ENCODE measurements at places on chromosomes 4 and X.
A peak's percentile ranks its signal among the peaks of the same experiment; 100 is the strongest.

GRCh38 chr4:89288430-89288829 is 19.2 kb downstream of the GPRIN3 start:
- peaks cover 88% of the 10 kb centered on the region for H3K4me1 ChIP-seq
- peak overlapping the region; percentile 69 for H3K4me3 ChIP-seq
- peaks cover 51% of the 10 kb centered on the region for H3K36me3 ChIP-seq
- DNase-seq, result no peak
- H3K27ac ChIP-seq, result no peak overlapping the region
- no peaks in the 10 kb centered on the region for H3K27me3 ChIP-seq

DNA sequence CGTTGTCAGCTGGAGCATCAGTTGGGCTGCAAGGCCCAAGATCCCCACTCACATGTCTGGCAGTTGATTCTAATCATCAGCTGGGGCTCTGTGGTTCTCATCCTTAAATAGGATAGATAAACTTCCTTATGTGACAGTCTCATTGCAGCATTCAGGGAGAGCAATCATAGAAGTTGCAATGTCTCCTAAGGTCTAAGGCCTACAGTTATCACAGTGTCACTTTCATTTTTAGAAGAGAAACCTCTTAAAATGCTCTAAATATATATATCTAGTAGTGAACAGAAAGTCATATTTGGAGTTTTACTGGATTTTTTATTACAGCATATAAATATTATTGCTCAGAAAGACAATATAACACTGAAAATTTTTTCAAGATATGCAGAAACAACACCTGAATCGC is 226.0 kb upstream of the PPP1R2C start:
- no peaks in the 10 kb centered on the region for H3K36me3 ChIP-seq
- no peak overlapping the region for H3K4me3 ChIP-seq
- no peaks in the 10 kb centered on the region for H3K27me3 ChIP-seq
- peaks cover 2% of the 10 kb centered on the region for H3K4me1 ChIP-seq
- peak overlapping the region; percentile 35 for H3K27ac ChIP-seq

DNA sequence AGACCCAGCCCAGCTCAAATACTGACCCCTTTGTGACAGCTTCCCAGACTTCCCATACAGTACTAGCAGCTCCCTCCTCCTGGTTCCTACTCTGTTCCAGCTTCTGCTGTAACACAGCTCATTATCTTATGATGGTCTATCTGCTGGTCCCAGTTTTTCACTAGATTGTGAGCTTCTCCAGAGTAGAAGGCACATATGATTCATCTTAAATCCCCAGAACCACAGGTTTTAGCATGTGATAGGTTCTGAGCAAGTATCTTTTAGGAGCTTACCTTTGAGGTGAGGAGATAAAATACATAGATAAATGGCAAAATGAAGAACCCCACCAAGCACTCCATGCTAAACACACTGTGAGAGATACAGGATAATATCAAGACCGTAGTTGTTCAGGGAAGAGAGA is 27.6 kb upstream of the ANXA3 start:
- no peak for DNase-seq
- no peaks in the 10 kb centered on the region for H3K36me3 ChIP-seq
- H3K4me1 ChIP-seq, result no peaks in the 10 kb centered on the region
- no peak overlapping the region for H3K27ac ChIP-seq
- H3K4me3 ChIP-seq, result no peak overlapping the region

DNA sequence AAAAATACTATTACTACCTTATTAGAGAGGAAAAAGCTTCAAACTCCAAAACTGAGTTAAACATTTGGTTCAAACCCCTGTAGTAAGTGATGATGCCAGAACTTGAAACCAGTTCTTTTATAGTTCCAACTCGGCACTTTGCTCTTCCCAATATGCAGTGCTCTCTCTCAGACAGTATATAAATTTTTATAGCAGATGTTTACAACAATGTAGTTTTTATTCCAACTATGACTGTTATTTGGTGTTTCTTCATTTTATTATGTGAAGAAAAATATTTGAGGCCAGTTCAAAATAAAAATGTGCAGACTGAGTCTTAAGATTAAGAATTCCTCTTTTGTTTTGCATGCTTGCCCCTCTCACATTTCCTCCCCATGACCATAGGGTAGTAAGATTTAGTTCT is 2.9 kb upstream of the PPP4R3C start:
- DNase-seq, result no peak
- no peaks in the 10 kb centered on the region for H3K36me3 ChIP-seq
- no peaks in the 10 kb centered on the region for H3K4me1 ChIP-seq

GRCh38 chrX:17372052-17372451 is 2.9 kb upstream of the NHS start:
- H3K4me1 ChIP-seq, result no peaks in the 10 kb centered on the region
- H3K36me3 ChIP-seq, result no peaks in the 10 kb centered on the region
- H3K4me3 ChIP-seq, result no peak overlapping the region
- H3K27ac ChIP-seq, result no peak overlapping the region

DNA sequence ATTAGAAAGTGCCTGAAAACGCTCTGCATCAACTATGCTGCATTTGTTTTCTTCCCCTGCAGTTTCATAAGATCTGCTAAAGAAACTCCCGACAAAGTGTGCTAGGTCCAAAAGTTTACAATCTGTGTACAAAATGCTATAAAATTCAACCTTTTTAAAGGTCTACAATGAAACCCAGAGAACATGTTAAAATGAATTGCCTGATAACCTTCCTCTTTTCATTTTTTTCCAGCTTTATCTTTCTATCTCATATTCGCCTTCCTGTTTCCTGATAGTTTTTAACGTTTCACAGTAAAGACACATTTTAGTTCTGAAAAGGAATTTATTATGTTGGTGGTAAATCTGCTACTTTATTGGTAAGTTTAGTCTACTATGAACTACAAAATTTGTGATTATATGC is 9.5 kb upstream of the HPGDS start:
- DNase-seq, result no peak
- no peak overlapping the region for H3K27ac ChIP-seq
- no peak overlapping the region for H3K4me3 ChIP-seq
- peaks cover 11% of the 10 kb centered on the region for H3K27me3 ChIP-seq
- no peaks in the 10 kb centered on the region for H3K36me3 ChIP-seq

Measured in effector memory CD8-positive, alpha-beta T cell (primary cell).